Right ventricle myocardium inferior (tissue), 1 donor: ENCODE measurements at places on chromosomes 16 and 17.

GRCh38 chr17:72749119-72749572, 343.3 kb downstream of the SLC39A11 start:
- no peak for DNase-seq

GRCh38 chr17:56149266-56150036, 3.8 kb upstream of the ANKFN1 start:
- no peak for DNase-seq

DNA sequence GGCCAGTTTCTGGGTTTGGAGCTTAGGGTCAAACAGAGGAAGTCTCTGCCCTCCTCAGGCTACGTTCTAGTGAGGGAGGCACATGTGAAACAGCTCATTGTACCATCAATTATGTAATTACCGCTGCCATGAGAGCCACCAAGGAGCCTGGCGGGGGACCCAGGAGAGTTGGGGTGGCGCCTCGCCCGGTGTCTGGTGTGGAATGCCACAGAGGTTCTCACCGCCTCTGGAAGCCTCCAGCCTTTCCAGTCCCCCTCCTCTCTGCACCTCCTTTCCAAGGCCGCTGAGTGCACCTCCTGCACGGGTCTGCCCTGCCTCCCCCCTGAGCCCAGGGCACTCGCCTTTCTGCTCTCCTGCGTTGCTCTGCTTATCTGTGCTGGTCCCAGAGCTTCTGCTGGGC, 51.4 kb downstream of the SREBF1 start:
- DNase-seq = no peak

DNA sequence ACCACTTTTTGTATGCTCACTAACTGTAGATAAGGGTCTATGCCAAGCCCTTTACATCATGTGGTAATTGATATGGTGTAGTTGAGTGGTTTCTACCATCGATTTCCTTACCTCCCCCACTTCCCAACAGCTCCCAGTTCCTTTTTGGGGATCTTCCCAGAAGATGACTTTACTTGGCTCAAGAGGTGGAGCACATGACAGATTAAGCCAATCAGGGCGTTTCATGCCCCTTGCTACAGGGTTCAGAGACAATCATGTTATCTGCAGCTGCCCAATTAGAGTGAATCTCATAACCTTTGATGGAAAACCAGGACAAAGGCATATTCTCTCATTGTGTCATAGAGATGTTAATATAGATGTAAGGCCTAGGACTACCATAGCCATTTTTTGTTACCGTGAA, 16.2 kb upstream of the BMERB1 start:
- DNase-seq = no peak

DNA sequence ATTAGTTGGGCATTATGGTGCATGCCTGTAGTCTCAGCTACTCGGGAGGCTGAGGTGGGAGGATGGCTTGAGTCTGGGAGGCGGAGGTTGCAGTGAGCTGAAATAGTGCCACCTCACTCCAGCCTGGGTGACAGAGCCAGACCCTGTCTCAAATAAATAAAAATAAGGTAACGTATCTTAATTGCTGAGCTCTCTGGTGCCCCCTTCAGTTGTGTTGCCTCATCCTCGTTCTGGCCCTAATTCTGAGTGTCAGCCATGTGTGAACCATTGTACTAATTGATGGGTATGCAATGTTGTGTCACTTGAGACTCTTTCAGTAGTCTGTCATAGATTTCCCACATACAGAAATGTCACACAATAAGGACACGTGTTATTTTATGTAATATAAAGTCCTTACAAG, 363.1 kb upstream of the RBFOX1 start:
- DNase-seq = no peak

- DNase-seq = peak; percentile 60
Observed at GRCh38 chr16:67397812-67398545, 4.7 kb upstream of the TPPP3 start.

DNA sequence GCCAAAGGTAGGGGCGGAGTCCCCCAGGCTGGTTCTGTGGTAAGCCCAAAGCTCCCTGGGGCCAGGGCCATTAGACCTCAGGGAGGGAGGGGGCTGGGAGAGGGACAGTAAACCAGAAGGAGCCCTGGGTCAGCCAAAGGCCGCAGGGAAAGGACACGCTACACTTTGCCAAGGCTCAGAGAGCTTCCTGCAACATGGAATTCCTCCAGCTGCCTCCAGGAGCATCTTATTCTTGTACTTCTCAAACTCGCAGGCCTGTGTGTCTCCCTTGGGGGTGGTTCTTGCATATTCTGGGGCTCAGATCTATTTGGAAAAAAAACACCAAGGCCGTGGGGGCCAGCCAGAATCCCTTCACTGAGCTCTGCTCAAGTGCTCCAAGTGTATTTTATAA, 25.1 kb downstream of the AKAP1 start:
- peak; percentile 85 for DNase-seq

DNA sequence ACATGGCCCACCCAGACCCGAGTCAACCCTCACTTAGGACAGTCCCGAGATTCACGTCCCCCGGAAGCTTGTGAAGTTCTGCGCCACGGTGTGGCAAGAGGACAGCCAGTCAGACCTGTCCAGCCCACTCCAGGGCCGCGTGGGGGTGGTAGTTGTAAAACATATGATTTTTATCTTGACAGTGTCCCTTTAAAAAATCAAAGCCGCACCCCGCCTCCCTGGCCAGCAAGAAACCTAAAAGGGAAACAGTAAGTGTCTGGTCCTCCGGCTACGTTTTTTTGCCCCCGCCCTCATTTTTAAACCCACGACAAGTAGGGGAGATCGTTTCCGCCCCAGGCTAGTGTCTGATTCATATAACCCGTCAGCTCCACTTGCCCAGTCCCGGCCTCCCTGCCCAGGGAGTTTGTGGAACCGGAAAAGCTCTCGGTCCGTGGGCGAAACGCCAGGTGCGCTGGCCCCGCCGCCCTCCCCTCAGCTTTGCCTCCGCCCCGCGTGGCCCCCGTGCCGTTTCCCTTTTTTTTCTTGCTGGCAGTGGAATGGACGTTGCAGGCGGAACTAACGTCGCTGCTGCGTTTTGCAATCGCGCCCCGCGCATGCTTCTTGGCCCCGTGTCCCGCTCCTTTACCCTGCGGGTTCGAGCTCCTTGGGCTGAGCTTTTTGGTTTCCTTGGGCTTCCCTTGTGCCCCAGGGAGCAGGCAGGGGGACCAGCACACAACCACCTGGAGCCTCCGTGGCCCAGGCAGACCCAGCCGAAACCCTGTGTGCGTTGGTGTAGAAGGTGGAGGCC, 13.3 kb upstream of the NUDT16L1 start:
- peak; percentile 92 for DNase-seq

DNA sequence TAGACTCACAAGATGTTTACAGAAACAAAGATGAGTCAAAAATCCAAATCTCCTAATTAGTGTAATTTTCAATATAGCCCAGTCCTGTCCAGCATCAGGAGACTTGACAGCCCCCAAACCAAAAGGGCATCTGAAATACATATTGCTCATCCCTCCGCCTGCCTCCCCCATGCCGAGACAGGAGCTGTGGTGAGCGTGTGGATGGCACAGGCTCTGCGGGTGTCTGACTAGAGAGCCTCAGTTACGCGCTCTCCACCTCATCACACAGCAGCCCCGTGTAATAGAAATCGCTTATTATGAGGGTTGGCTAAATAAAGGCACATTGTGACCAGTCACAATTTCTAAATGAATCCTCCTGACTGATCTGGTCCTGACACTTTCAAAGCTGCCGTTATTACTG, 43.1 kb upstream of the CBLN1 start:
- DNase-seq = no peak

- peak; percentile 44 for DNase-seq
Observed at GRCh38 chr17:75478508-75478907, 22.1 kb downstream of the TMEM94 start.

GRCh38 chr17:79630821-79631639, 20.2 kb upstream of the RBFOX3 start:
- peak; percentile 35 for DNase-seq

DNA sequence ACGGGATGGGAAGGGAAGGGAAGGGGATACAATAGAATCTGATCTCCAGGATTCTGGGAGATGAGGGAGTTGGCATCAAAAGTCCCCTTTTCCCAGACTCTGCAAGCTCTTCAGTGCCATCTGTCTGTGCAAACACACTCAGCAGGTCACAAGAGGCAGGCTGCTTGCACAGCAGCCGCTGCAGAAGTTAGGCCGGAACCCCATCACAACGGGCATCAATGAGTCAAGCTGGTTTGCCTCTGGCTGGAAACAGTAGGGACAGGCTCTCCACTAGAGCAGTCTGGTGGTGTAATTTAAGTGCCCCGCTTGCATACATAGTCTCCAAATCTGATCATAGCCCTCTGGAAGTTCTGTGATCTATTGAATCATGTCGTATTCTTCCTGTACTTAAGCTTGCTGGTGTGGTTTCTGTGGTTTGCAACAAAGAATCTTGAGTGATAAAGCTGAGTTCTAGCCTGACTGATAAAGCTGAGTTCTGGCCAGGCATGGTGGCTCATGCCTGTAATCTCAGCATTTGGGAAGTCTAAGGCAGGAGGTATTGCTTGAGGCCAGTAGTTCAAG, 33.7 kb upstream of the KDM8 start:
- no peak for DNase-seq

GRCh38 chr16:12225255-12225654, 248.7 kb downstream of the SNX29 start:
- no peak for DNase-seq

DNA sequence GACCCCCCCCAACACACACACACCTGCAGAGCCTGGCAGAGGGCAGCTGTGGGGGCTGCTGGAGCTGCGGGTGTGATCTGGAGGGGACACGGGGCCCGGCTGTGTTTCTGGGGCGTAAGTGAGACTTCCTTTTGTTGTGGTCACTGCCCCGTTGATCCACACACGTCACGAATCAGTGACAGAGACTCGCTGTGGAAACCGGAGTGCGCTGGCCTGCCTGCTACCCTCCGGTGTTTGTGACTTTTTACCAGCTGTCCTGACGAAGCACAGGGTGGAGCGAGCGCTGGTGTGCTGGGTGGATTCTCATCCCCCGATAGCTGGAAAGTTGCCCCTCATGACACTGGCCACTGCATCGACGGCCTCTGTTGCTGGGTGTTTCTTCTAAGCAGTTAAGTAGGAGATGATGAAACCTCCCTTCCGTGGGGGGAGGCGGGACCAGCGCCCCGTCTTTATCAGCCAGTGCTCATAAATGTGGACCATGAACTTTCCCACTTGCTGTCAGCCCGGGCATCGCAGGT, 2.3 kb downstream of the METRNL start:
- DNase-seq = no peak

DNA sequence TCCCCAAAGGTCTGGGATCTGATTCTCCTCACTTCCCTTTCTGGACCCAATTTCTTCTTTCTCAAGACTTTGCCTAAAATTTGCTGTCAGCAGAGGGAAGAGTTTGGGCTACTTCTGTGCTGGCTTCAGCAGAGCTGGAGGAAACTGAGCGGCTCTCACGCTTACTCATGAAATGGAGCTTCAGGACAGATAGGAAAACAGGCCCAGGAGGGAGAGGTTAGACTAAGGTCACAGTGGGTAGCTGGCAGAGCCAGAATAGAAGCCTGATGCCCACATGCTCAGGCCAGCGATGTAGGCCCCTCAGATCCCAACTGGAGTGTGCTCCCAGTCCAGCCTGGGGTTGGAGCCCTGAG, 593 bp downstream of the SLC38A7 start:
- no peak for DNase-seq

DNA sequence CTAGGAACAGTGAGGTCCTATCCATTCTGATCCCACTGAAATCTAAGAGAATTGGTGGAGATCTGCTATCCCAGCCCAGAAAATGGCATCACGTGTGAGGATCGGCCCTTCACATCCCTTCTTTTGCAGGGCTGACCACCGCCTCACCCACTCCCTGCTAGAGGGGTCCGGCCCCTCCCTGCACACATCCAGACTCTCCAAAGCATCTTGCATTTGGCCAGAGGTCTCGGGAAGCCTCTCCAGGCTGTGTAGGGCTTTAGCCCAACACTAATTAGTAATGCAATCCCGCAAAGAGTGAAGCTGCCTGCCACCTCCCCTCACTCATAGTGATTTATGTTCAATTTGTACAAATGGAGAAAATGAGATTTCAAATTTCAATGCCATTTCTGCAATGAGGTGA, 434.4 kb upstream of the ZFHX3 start:
- no peak for DNase-seq

GRCh38 chr16:88988980-88989811, 12.2 kb upstream of the CBFA2T3 start:
- peak; percentile 59 for DNase-seq

DNA sequence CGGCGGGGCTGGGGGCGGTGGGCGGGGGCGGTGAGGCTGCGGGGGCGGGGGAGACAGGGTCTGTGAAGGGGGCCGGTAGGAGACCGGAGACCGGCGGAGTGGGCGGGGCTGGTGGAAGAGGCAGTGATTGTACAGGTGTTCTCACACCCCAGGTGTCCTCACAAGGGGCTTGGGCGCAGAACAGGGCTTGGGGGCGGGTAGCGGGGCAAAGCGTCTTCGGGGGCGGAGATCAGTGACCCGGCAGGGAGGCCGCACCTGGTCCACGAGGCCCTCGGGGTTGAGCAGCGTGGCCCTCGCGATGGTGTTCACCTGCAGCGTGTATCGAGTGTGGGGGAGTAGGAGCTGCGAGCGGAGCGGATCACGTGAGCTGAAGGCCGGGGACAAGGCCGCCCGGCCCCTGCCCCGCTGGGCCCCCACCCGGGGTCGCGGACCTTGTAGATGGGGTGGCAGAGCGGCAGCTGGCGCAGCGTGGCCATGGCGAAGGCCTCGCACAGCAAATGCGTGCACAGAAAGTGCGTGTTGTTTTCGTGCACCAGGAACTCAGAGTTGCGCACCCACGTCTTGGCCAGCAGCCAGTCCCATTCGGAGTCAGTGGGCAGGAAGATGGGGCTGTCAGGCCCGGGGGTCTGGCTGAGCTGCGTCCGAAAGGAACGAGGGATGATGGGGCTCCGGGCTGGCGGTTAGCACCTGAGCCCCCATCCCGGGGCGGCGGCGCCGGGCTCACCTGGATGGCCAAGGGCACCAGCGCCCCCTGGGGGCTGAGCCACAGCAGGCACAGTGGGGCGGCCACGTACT, 8.5 kb downstream of the ALOXE3 start:
- DNase-seq = peak; percentile 88

- no peak for DNase-seq
Observed at GRCh38 chr16:82059983-82060421, 24.9 kb downstream of the HSD17B2 start.

GRCh38 chr16:48434653-48435317, 49.6 kb upstream of the SIAH1 start:
- no peak for DNase-seq

- DNase-seq = no peak
Observed at GRCh38 chr16:58111302-58111627, 17.9 kb downstream of the CFAP20 start.

- DNase-seq = no peak
Observed at GRCh38 chr16:5505091-5505887, 407.7 kb upstream of the EEF2KMT start.

DNA sequence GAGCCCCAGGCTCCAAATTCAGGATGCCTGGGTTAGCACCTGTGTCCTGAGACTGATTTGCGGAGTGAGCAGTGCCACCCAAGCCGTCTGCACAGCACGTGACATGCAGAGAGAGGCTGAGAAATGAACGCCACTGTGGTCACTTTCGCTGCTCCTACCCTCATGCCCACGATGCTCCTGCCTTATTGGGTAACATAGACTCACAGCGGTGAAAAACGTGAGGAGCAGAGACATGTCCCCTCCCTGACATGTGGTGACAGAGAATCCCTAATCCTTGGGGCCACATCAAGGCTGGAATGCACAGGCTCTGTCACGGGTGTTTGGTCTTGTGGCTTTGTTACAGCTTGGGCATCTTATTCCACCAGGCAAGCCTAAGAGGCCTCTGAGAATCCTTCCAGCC, 52.1 kb upstream of the CACNG5 start:
- DNase-seq = no peak

- no peak for DNase-seq
Observed at GRCh38 chr17:71845337-71845736, 275.5 kb upstream of the SOX9 start.

- DNase-seq = no peak
Observed at GRCh38 chr16:87968541-87968940, 17.3 kb downstream of the BANP start.

GRCh38 chr16:19809121-19809635, 75.5 kb downstream of the GPRC5B start:
- DNase-seq = no peak
